Stimulated activated CD8-positive, alpha-beta memory T cell treated with anti-CD3 and anti-CD28 coated beads, Interleukin-4, amount 100 ng/mL, for 1 hour (primary cell): ENCODE measurements at places on chromosomes 6 and 20.

- no peak for DNase-seq
These were observed 162.1 kb upstream of the OGFRL1 start for GRCh38 chr6:71126506-71126905.

DNA sequence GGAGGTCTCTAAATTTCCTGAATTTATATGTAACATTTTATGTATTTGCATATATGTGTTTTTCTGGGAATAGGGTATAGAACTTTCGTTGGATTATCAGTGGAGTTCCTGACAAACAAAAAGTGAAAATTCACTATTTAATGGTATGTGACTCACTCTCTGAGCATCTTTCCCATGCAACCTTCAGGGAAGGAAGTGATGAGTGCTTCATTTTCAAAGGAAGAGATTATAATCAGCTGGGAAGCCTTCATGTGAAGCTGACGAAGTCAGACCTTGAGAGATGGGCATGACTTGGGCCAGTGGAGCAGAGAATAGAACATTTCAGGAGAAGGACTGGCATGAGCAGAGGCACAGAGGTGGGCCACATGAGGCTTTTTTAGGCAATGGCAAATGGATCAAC lies 72.7 kb downstream of the FAXC start:
- DNase-seq = no peak

DNA sequence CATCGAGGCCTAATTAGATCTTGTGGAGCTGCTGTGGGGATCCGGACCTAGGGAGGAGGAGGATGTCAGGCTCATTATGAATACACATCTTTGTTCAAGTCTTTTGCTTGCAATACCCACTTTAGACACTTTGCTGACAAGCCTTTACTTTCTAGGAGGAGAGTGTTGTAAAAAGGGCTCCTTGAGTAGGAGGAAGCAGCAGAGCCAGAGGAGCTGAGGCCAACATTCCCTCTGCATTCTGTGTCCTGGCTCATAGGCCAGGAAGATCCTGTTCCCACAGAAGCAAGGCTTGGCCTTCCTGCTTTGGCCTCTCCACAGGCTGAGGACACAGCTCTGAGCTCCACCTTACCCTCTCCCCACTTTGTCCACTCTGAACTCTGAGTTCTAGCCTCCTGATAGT lies 67.1 kb downstream of the TPD52L1 start:
- DNase-seq = no peak

- no peak for DNase-seq
These were observed 157.1 kb upstream of the SHLD1 start for GRCh38 chr20:5592823-5593739.

DNA sequence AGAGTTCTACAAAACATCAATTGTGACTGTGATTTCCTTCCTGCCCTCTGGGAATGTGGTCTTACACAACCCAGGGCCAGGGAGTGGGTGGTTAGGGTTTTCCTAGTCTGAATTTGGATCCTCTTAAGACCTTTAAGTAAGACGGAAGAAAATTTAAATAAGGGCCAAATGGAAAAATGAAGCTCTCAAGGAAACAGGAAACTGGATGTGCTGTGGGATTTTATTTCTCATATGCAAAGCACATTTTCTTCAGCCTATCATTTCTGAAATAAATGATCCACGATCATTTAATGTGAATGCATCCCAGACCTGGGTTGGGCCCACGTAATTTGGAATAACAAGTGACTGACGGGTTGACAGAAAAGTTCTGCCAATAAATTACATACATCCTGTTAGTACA lies 243.6 kb downstream of the CLIC5 start:
- DNase-seq = no peak

DNA sequence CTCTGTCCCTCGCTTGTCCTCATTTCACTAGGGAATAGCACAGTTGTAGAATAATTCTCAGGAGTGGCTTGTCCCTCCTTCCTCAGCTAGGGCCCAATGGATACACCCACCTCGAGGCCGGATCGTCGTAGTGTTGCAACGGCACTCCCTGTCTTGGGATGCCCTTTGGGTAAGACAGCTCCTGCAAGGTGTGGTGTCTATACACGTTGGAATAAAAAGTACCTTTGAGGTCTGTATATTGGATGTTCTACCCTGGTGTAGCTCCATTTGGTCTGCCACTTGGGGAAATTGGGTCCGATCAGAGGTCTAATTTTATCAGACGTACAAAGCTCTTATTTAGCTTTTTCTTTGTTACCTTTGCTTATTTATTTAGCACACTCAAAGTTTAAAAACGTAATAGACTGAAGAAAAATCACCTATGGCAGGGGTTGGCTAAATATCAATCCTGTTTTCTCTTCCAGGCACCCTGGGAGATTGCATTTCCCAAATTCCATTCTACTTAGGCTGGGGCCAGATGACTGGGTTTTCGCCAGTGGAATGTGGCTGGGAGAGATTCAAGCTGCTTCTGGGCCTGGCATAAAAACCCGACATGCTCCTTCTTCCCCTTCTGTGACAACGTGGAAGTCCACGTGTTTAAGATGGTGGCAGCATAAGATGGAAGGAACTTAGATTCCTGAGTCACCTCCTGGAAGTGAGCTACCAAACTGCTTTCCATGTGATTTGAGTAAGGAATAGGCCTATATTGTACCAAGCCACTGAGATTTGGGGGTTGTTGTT lies 82.3 kb upstream of the CD83 start:
- DNase-seq = no peak

GRCh38 chr6:10082385-10082784 lies 332.5 kb downstream of the TFAP2A start:
- DNase-seq = no peak

- DNase-seq = no peak
These were observed 158.8 kb upstream of the PHACTR1 start for GRCh38 chr6:12557765-12558164.

DNA sequence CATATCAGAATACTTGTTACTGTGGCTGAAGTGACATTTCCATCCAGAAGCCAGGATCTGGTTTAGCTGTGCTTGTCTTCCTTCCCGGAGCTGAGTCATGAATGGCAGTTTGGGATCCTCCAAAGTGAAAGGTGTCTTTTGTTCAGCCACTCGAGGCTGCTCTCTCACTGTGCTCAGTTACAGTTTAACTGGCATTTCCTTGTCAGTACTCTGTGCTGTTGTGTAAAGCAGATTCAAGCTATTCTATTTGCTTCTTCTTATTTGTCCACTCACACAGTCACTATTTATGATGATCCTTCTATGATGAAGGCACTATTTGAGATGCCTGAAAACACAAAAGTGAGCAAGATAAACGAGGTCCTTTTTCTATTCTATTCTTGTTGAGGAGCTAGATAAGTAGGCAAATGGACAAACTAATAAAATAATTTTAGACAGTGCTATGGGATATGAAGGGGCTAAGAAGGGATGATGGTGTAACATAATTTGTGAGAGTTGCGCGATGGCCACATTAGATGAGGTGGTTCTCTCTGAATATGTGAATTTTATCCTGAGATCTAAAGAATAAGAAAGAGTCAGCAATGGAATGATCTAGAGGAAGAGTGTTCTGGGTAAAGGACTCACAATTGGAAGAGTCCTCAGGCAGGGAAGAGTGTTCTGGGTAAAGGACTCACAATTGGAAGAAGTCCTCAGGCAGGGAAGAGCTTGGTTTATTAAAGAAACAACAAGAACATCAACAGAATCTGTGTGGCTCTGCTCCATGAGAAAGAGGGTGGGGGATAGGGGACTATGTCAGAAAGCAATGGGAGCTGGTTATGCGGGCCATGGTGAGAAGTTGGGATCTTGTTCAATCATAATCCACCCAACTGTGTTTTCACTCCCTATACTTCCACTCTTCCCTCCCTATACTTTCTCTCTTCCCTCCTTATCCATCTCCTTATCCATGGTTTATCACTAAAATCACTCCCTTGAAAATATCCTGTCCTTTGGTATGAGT lies 40.1 kb downstream of the CYP24A1 start:
- no peak for DNase-seq
